ENCODE measurements at places on chromosomes 16 and 17.

- no peak for DNase-seq
Measured at GRCh38 chr16:20568404-20568803, 7.8 kb downstream of the ACSM2B start.

DNA sequence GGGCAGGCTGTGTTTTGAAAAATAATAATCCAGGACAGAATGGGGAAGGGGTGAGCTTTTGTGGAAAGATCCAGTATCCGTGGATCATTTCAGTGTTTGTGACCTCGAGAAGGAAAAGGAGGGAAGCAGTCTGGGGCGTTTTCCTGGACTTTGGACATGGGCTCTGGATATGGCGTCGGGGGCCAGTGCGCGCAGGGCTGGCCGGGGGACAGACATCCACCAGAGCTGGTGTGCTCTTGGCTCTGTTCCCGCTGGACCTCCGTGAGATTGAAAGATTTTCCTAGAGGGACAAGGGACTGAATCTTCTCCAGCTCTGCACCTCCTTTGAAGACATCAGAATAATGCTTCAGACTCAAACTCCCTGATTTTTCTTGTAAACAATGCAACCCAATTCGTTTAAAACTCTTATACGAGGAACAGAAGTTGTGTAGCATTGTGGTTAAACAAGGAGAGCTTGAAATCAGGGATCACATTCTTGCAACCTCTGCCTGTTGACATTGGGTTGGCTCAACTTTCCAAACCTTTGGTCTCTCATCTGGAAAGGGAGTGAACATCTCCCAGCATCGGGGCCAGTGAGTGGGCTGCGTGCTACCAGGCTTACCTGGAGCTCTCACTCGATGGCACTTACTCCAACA lies 75.9 kb downstream of the C16orf95 start:
- DNase-seq = no peak

- DNase-seq = no peak
Measured at GRCh38 chr17:72205357-72205756, 84.5 kb downstream of the SOX9 start.

GRCh38 chr16:66220702-66221101 lies 145.8 kb upstream of the CDH5 start:
- DNase-seq = no peak

DNA sequence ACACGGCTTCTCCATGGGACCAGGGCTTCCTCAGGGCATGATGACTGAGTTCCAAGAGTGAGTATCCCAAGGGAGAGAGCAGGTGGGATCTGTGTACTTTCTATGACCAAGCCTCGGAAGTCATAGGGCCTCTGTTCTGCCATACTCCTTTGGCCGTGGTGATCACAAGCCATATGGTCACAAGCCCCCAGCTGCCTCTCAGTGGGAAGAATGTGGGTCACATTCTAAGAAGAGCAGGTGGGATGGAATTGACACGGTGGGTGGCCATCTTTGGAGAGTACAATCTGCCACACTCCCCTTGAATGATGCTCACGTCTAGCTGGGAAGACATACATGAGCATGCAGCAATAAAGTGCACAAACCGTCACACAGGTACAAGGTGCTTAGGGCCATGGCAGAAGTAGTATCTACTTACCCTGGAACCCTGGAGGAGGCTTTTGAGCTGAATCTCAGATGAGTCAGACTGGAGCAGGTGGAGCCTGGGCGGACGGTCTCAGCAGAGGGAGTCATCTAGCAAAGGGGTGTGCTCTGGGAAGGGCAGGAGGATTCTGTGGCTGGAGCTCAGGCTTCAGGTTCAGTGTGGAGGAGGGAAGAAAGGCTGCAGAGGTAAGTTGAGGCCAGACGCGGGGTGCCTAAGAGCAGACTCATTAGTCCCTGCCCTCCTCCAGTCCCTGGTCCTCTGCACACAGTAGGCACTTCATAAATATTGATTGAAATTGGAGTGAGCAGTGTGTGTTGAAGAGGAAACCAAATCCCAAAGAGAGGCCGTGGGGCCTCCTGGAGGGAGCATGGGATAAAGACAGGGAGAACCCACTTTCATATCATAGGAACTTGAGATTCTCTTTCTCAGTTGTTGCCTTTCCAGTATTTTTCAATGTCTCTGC lies 26.6 kb downstream of the GOSR2 start:
- DNase-seq = no peak

DNA sequence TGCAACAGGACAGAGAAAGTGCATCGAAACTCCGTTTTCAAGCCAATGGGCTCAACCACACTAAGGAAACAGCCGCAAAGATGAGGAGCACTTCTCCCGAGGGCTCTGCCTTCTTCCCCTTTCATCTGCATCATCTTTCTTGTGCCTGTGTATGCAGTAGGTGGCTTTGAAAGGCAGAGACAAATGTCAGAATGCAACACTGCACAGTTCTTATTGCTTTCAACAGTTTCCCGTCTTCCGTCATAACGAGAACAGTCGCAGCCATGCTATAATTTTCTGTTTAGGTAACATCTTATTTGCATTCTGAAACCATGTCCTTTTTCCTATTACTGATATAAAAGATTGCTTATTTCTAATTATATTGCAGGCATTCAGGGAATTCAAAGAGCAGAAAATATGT lies 205.2 kb downstream of the SLC39A11 start:
- DNase-seq = no peak

DNA sequence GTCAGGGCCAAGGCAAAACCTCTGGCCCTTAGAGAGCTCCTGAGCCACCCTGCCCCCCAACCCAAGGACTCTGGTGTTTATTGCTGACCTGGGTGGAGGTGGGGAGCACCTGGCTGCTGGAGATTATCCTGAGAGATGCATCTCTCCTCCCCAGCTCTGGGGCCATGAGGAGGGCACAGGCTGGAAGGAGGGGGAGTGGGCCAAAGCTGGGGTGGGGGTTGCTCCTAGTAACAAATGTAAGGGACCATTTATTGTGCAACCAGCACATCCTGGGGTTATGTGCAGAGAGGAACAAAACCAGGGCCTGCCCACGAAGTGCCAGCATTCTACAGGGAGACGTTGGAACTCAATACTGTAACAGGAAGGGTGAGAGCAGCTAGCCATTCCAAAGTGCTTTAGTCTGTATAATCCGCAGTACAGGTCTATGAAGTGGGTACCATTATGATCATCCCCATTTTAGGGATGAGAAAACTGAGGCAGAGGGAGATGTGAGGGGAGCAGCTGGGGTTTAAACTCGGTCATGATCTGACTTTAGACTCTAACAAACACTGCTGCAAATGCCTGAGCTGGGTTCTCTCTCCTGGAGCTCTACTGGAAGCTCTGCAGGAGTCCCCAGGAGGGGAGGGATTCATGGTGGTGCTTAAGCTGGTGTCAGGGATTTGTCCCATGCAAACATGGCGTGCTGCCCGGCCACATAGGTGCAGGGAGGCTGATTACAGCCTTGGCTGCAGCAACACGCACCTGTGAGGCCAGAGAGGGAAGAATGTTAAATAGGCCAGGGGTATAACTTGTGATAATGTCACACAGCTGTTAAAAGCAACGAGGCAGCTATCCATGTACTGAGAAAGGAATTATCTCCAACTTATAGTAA lies 1.4 kb upstream of the RHBDF2 start:
- no peak for DNase-seq

- DNase-seq = no peak
Measured at GRCh38 chr17:64540118-64540776, 33.5 kb downstream of the CEP95 start.

GRCh38 chr16:62564291-62564690 lies 528.1 kb upstream of the CDH8 start:
- no peak for DNase-seq

DNA sequence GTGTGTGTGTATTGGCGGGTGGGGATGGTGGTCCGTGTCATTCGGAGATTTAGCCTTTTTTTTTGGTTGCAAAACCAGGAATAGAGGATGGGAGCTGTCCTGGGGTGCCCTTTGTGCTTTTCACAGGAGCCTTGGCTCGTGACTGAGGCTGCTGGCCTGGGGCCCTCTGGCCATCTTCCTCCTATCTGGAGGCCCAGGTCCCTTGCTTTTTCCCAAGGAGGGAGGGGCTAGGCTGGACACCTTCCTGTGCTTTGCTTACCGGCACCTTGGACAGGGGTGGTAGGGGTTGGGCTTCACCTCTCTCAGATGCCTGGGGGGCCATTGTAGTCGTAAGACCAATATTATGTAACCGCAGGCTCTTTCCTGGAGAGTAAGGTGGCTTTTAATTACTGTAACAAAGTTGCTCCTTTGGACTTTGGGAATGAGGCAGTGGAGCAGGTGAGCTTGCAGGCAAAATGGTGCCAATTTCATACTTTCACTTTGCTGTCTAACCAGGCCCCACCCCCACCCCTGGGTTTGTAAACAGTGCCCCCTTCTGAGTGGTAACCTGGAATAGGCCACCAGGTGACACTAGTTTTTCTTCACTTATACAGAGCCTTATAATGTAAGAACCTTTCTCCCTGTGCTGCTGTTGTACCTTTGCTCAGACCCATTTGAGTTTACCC lies 1.2 kb downstream of the DYNLL2 start:
- DNase-seq = peak; percentile 35

GRCh38 chr16:29807426-29808218 lies 1.3 kb downstream of the MAZ start:
- DNase-seq = peak; percentile 93
